NCI-H1105 treated with DMSO at 0.1 percent for 48 hours (cell line): ENCODE measurements at places on chromosomes 12 and 14.
A peak's percentile ranks its signal among the peaks of the same experiment; 100 is the strongest.

GRCh38 chr14:34018125-34018524 lies 67.3 kb upstream of the EGLN3 start:
- no peak for DNase-seq

- no peak for DNase-seq
These were observed 1.8 kb downstream of the SPRING1 start for GRCh38 chr12:116735951-116736599.

- no peak for DNase-seq
These were observed 286.4 kb upstream of the TMEM132C start for GRCh38 chr12:127980585-127980984.

DNA sequence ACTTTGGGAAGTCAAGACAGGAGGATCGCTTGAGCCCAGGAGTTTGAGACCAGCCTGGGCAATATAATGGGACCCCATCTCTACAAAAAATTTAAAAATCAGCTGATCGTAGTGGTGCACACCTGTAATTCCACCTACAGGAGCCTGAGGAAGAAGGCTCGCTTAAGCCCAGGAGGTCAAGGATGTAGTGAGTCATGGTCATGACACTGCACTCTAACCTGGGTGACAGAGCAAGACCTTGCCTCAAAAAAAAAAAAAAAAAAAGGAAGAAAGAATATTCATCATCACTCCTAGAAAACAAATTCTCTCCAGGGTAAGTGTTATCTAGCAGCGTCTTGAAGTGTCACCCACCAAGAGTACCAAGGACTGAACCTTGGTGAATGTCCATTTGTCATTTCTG lies 34.2 kb upstream of the PLXNC1 start:
- no peak for DNase-seq

GRCh38 chr12:2722806-2723205 lies 72.0 kb upstream of the FKBP4 start:
- DNase-seq, result peak; percentile 42

GRCh38 chr12:68971404-68971803 lies 38.4 kb upstream of the CPM start:
- no peak for DNase-seq

GRCh38 chr14:68239988-68240771 lies 420.6 kb downstream of the RAD51B start:
- DNase-seq, result no peak

GRCh38 chr14:102392506-102392905 lies 29.8 kb downstream of the TECPR2 start:
- no peak for DNase-seq

DNA sequence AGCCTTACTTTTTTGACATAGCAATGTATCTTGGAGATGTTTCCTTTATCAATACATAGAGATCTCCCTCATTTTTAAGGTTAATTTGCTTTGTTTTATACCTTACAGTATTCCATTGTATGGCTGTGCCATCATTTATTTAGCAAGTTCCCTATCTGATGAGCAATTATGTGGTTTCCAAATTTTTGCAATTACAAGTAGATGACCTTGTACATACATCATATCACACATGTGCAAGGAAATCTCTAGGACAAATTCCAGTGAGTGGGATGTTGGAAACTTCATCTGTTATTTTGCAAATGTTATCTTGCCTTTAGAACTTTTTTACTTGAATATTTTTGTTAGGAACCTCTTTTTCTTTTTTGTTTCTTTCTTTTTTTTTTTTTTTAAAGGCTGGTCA lies 49.7 kb downstream of the DRAM1 start:
- DNase-seq, result no peak

DNA sequence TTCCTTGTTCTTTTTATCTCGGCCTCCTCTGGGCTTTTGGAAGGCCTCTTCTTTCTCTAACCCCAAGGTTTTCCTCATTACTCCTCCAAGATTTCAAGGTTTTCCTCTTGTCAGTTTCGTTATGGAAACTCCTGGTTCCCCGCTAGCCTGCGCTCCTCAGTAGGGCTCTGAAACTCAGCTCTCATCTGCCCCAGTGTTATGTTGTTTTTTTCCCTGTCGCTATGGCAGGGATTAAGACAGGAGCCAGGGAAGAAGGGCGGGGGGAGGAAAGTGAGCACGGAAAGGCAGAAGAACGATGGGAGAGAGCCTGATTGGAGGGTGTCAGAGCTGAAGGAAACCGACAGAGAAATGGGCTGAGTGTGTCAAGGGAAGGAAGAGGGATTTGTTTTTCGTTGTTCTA lies 26.5 kb upstream of the JDP2 start:
- no peak for DNase-seq

GRCh38 chr12:82797480-82797879 lies 110.8 kb downstream of the TMTC2 start:
- DNase-seq, result no peak

GRCh38 chr12:69101505-69101904 lies 137.9 kb upstream of the CPSF6 start:
- no peak for DNase-seq

DNA sequence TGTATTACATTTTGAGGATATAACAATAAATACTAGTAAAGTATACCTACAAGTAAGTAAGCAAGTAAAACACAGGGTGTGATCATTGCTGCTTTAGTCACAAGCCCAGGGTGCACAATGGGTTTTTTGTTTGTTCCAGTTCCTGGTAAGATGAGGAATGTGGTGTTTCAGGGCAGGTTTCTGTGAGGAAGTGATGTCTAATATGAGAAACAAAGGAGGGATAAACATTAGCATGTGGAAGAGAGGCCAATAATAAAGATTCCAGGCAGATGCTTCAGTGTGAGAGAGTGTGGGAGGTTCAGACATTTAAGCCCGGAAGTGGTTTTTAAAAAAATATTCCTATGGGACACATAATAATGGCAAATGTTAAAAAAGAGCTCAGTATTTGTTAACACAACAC lies 808.1 kb upstream of the USP15 start:
- no peak for DNase-seq

GRCh38 chr12:75724928-75725312 lies 213.5 kb upstream of the KRR1 start:
- peak; percentile 37 for DNase-seq

DNA sequence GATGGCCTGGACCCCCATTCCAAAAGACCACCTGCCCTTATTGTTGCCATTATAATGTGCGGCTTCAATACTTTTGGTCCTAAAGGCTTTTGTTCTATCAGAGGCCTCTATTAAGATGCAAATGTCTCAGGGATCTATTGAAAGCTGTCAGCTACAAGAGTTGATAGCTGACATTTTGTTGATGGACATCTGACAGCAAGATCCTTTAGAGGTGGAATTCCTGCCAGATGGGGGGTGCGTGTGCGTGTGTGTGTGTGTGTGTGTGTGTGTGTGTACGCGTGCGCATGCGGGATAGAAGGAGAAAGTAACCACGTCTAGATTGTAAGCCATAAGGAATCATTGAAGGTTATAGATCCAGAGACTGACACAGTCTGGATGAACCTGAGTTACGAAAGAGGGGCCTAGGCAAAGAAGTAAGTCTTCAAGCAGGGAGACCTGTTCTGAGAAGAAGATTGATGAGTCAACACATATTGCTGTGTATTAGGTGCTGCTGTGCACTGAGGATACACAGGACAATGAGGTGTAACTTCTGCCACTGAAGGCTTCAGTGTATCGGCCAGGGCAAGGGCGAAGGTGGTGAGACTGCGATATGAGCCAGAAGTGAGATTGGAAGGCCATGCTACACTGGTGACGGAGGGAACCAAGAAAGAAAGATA lies 89.2 kb downstream of the PRMT8 start:
- DNase-seq, result no peak

GRCh38 chr14:57209561-57209960 lies 59.1 kb downstream of the EXOC5 start:
- DNase-seq, result no peak

DNA sequence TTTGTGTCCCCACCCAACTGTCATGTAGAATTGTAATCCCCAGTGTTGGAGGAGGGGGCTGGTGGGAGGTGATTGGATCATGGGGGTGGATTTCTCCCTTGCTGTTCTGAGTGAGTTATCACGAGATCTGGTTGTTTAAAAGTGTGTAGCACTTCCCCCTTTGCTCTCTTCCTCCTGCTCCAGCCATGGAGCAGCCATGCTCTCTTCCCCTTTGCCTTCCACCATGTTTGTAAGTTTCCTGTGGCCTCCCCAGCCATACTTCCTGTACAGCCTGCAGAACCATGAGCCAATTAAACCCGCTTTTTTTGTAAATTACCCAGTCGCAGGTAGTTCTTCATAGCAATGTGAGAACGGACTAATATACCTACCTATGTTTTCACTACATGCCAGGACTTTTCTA lies 2.6 kb upstream of the POC1B start:
- DNase-seq, result no peak

DNA sequence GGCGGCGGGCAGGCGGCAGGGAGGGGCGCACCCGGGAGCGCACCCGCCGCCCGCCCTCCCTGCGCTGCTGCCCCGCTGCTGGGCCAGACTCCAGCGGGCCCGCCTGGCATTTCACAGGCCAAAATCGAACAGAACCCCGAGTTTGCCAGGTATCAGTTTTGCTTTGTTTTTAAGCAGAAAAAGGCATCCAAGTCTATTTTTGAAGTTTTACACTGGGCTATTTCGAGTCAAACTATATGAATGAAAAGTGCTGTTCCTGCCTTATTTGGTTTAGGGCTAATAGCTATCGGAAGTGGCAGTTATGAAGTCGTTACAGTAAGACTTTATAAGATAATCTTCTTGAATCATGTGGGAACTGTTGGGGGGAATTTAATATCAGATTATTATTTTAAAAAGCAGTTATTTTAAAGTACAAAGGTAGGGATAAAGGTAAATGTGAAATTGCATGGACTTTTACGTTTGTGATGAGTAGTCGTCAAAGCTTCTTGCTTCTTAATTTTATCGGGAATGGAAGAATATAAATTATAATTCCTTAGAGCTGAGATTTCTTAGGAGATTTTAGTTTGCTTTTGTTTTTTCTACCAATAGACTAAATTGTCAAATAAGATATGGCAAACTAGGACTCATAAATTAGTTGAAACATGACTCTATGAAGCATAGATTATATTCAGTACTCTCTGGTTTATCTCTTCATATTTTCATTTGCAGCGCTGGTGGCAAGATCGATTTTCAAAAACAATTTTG lies 1.1 kb downstream of the MSRB3 start:
- DNase-seq, result no peak

GRCh38 chr12:103139876-103140275 lies 182.4 kb downstream of the ASCL1 start:
- DNase-seq, result no peak

- no peak for DNase-seq
These were observed 88.9 kb upstream of the ARHGAP5 start for GRCh38 chr14:31988244-31988643.

- no peak for DNase-seq
These were observed 74.7 kb downstream of the DBX2 start for GRCh38 chr12:44976246-44976645.

- no peak for DNase-seq
These were observed 101.9 kb upstream of the BMP4 start for GRCh38 chr14:54058505-54058904.

GRCh38 chr12:87231818-87232217 lies 797.4 kb downstream of the C12orf50 start:
- no peak for DNase-seq

DNA sequence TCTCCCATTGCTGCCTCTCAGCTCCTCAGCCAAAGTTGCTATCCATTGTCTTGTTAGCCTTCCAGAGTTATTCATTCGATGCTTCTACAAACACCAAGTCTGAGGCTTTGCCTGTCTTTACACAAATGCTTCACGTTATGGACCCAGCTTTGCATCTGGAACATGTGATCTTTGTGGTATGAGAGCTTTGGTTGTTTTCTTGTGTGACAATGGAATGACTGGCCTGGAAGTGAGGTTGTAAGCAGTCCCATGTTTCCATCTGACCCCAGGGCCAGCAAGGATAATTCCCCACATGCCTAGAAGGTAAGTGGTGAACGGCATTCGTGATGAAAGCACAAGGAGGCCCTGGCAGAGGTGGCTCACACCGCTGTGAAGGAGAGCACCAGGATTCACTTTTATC lies 866.7 kb upstream of the TMEM132C start:
- DNase-seq, result no peak

- DNase-seq, result no peak
These were observed 8.1 kb downstream of the KRT18 start for GRCh38 chr12:52956987-52957386.

DNA sequence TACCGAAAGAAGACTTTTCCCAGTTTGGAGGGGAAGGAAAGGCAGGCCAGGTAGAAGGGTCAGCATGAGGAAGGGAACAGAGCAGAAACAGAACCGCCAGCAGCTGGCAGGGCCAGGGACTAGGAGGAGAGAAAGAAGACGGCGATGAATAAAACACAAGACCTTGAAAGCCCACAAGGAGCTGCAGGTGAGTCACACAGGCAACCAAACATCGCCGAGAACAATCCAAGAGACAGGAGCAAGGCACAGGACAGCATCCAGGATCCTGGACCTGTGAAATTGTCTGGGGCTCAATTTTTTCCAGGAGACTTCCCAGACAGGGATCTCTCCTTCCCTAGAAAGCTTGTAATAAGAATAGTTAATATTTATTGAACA lies 47.3 kb downstream of the NUAK1 start:
- no peak for DNase-seq

DNA sequence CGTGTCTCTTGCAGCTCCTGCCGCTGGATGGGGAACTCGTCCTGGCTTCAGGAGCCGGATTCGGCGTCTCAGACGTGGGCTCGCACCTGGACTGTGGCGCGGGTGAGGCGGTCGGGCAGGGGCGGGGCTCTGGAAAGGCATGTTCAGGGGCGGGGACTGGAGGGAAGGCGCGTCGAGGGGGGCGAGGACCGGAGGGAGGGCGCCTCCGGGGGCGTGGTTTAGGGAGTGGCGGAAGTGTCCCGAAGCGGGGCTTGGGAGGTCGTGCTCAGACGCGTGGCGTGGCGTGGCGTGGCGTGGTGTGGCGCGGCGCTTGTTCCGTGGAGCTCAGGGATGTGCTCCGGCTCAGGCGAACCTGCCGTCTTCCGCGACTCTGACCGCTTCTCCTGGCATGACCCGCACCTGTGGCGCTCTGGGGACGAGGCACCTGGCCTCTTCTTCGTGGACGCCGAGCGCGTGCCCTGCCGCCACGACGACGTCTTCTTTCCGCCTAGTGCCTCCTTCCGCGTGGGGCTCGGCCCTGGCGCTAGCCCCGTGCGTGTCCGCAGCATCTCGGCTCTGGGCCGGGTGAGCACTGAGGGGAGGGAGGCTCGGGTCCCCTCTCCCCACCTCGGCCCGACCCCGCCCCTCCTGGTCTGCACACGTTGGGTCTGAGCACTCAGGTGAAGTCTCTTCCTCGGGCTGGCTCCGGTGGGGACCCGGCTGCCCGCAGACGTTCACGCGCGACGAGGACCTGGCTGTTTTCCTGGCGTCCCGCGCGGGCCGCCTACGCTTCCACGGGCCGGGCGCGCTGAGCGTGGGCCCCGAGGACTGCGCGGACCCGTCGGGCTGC lies 6.2 kb downstream of the AMN start:
- DNase-seq, result peak; percentile 65

- DNase-seq, result no peak
These were observed 6.2 kb upstream of the ELK3 start for GRCh38 chr12:96187956-96188355.

GRCh38 chr12:16602412-16602811 lies 3.5 kb downstream of the LMO3 start:
- DNase-seq, result no peak

GRCh38 chr12:82357845-82358199 lies 365 bp downstream of the CCDC59 start:
- DNase-seq, result no peak
